CD8-positive, alpha-beta memory T cell (primary cell): ENCODE measurements at places on chromosomes 3 and 15.

- no peak for DNase-seq
- H3K36me3 ChIP-seq = no peaks in the 10 kb centered on the region
- no peak overlapping the region for H3K4me3 ChIP-seq
- H3K27me3 ChIP-seq = no peaks in the 10 kb centered on the region
These were observed 83.4 kb downstream of the SLCO3A1 start for GRCh38 chr15:91936927-91937326.

DNA sequence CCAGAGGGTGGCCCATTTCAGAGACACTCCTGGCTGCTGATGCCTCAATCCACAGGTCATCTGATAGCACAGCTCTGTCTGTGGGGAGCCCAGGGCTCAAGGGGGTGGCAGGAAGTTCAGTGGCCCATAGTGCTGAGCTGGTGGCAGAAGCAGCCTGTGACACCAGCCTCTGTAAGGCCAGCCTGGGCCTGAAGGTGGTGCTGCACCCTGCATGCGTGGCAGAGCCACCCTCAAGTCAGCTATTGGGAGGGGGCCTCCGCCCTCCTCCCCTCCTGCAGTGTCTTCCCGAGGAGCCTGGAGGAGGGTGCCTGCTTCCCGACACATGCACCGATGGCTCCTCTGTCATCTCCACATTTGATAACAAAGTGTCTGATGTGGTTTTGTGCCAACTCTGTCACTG lies 3.0 kb downstream of the PLA1A start:
- no peaks in the 10 kb centered on the region for H3K27me3 ChIP-seq
- H3K4me3 ChIP-seq = no peak overlapping the region
- no peaks in the 10 kb centered on the region for H3K4me1 ChIP-seq
- H3K27ac ChIP-seq = no peak overlapping the region

GRCh38 chr3:19106307-19106706 lies 42.0 kb upstream of the KCNH8 start:
- DNase-seq = no peak
- no peaks in the 10 kb centered on the region for H3K36me3 ChIP-seq
- H3K27me3 ChIP-seq = no peaks in the 10 kb centered on the region
- no peak overlapping the region for H3K4me3 ChIP-seq
- no peak overlapping the region for H3K27ac ChIP-seq
- H3K4me1 ChIP-seq = no peaks in the 10 kb centered on the region

GRCh38 chr3:63048367-63049326 lies 173.4 kb upstream of the CADPS start:
- no peak for DNase-seq
- no peaks in the 10 kb centered on the region for H3K27me3 ChIP-seq
- H3K4me1 ChIP-seq = no peaks in the 10 kb centered on the region
- no peaks in the 10 kb centered on the region for H3K36me3 ChIP-seq
- H3K27ac ChIP-seq = no peak overlapping the region
- no peak overlapping the region for H3K4me3 ChIP-seq

- H3K4me3 ChIP-seq = no peak overlapping the region
- H3K27me3 ChIP-seq = peaks cover 12% of the 10 kb centered on the region
- no peaks in the 10 kb centered on the region for H3K36me3 ChIP-seq
- H3K4me1 ChIP-seq = no peaks in the 10 kb centered on the region
- no peak for DNase-seq
These were observed 84.4 kb upstream of the RGMA start for GRCh38 chr15:93173369-93173768.
